A549 treated with ZK216348 at 1 μM for 4 hours (cell line): ENCODE measurements at places on chromosomes 4 and X. TPM values are rescaled to one million over a fixed set of nuclear protein-coding genes. Genes with fewer than 3 reads are reported as not detected.

Gene RNF128
- 0.07 to 0.12 TPM in 2 of 5 replicates, not detected in the others for total RNA-seq

Gene NKRF
- 14.9 to 19.6 TPM (median 17.0 TPM) in 5 replicates for total RNA-seq

Gene GAGE13
- not detected in 5 replicates for total RNA-seq

Gene DDX53
- not detected in 5 replicates for total RNA-seq

Gene GRID2
- not detected in 5 replicates for total RNA-seq

Gene PABPC1L2A
- not detected in 5 replicates for total RNA-seq

Gene RUFY3
- 5.7 to 10.4 TPM (median 8.7 TPM) in 5 replicates for total RNA-seq

Gene CEP135
- total RNA-seq: 3.2 to 6.7 TPM (median 4.9 TPM) in 5 replicates

Gene APBB2
- 6.0 to 11.7 TPM (median 10.4 TPM) in 5 replicates for total RNA-seq

Gene ADH7
- not detected in 5 replicates for total RNA-seq

Gene VSIG4
- total RNA-seq: not detected in 5 replicates

Gene SPIN2A
- 0.12 to 0.37 TPM (median 0.18 TPM) in 5 replicates for total RNA-seq

Gene KLHL4
- 4.3 to 5.0 TPM (median 4.9 TPM) in 5 replicates for total RNA-seq

Gene CXorf38
- 8.3 to 12.2 TPM (median 10.8 TPM) in 5 replicates for total RNA-seq

Gene TCP11X2
- not detected in 5 replicates for total RNA-seq

Gene MRFAP1
- total RNA-seq: 234 to 277 TPM (median 251 TPM) in 5 replicates

Gene TMEM47
- total RNA-seq: 0.34 to 1.1 TPM (median 0.81 TPM) in 5 replicates

Gene PUDP
- 22.9 to 25.3 TPM (median 25.1 TPM) in 5 replicates for total RNA-seq

Gene DUSP21
- not detected in 5 replicates for total RNA-seq

Gene SPRY1
- 2.3 to 3.7 TPM (median 2.8 TPM) in 5 replicates for total RNA-seq

Gene POLA1
- 10.9 to 13.9 TPM (median 11.9 TPM) in 5 replicates for total RNA-seq

Gene UGT2A3
- total RNA-seq: 0.06 to 0.24 TPM (median 0.13 TPM) in 4 of 5 replicates, not detected in the other

Gene SPANXC
- 0.74 to 2.4 TPM (median 0.76 TPM) in 3 of 5 replicates, not detected in the others for total RNA-seq

Gene CLCN4
- total RNA-seq: 3.1 to 6.3 TPM (median 4.2 TPM) in 5 replicates

Gene BMX
- not detected in 5 replicates for total RNA-seq

Gene ATP1B4
- total RNA-seq: not detected in 5 replicates

Gene RAP1GDS1
- 18.7 to 30.4 TPM (median 24.5 TPM) in 5 replicates for total RNA-seq

Gene PTTG2
- not detected in 5 replicates for total RNA-seq

Gene PRSS12
- total RNA-seq: 0.26 to 0.62 TPM (median 0.42 TPM) in 5 replicates

Gene MTCP1
- 11.2 to 25.1 TPM (median 20.2 TPM) in 5 replicates for total RNA-seq

Gene SMIM14
- total RNA-seq: 11.4 to 17.6 TPM (median 15.9 TPM) in 5 replicates

Gene DSPP
- not detected in 5 replicates for total RNA-seq

Gene PIR
- total RNA-seq: 48.3 to 68.0 TPM (median 55.3 TPM) in 5 replicates

Gene LPAR4
- total RNA-seq: not detected in 5 replicates

Gene OTUD6A
- not detected in 5 replicates for total RNA-seq

Gene ARHGAP6
- total RNA-seq: not detected in 5 replicates

Gene TIMM8A
- 26.1 to 29.0 TPM (median 27.4 TPM) in 5 replicates for total RNA-seq

Gene MAGEA3
- total RNA-seq: 2.5 to 3.5 TPM (median 2.7 TPM) in 5 replicates

Gene CYTL1
- not detected in 5 replicates for total RNA-seq

Gene AKAP4
- total RNA-seq: not detected in 5 replicates
